ENCODE measurements at places on chromosomes 4 and X.

GRCh38 chr4:15381806-15382338 is 46.0 kb upstream of the C1QTNF7 start:
- DNase-seq = no peak

- DNase-seq = no peak
Measured at GRCh38 chrX:64758047-64758446, 218.2 kb downstream of the ZC4H2 start.

DNA sequence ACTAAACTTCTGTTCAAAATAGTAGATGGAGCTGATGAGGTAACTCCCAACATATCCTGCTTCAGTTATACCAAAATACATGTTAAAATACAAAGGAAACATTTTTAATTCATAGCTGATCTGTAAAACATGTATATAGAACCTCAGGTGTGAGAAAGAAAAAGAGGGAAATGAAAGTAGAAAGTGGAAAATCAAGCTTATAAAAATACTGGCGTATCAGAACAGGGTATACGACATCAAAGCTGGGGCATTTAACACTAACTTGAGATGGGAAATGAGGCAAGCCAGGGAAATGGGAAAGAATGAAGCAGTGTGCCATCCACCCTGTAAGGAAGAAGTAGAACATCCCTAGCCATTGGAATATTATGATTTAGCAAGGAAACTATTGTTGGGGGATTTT is 767.5 kb downstream of the DMD start:
- no peak for DNase-seq

DNA sequence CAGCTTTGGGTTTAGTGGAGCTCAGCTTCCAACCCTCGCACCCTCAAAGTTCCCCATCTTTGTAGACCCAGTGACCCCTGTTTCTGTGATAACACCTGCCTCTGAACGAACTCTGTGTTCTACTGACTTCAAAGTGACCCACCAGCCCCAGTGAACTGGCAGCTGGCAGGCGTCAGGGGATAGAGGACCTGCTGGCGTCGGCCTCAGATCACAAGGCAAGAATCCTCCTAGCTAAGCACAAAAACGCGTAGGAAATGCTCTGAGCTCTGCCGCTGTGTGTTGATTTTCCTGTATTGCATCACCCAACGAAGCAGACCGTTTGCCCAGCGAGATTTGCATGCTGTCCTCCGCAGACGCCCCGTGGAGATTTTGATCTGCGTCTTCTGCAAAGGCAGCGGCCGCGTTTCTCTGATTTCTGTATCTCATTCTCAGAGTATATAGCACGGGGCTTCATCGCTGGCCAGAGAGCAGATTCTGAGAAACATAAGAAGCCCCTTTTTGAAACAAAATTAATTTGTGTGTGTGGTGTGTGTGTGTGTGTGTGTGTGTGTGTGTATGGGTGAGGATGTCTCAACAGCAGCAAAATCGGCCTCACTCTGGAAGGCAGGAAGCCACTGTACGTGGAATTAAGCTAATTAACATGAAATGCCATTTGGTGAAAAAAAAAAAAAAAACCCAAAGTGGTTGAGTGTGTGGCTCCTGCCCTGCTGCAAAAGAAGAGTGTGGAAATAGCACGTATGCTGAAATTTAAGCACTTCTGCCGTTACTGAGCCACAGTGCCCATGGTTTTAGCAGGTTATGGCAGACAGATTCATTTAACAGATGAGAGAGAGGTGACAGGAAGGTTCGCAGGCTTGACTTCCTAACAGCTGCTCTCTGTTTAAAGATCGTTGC is 29.2 kb upstream of the ASMTL start:
- no peak for DNase-seq

DNA sequence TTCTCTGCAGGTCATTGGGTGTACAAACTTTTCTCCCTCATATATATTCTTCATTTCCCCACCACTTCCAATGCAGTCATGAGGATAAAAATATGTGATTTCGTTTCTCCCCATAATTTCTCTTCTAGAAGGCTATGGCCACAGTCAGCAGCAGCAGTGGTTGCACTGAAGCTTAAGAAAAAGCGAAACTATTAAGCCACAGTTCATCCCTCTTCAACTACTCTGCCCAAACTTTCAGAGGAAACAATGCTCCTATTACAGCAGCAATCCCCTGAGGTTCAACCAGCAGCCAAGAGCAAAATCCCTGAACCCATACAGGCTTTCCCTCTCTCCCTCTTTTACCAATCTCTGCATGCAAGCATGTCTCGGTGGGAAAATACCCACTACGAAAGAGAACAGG is 298.6 kb downstream of the DHX15 start:
- no peak for DNase-seq

DNA sequence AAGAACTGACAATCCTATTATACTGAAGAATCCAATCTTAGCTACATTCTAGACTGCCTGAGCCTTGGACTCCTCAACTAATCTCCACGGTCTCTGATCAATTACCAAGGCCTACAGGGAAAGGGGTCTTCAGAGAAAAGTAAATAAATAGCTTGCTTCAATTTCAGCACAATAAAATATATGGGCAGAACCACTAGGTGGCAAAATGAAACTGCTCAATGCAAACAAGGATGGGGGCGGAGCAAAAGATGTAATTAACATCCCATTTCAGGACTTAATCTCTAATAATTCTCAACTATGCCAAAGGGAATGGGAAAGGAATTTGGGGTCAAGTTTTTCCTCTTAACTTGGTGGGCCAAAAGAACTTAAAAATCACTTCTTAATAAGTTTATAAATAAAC is 78.4 kb upstream of the MAP3K15 start:
- DNase-seq = no peak

GRCh38 chr4:6495736-6496135 is 23.3 kb upstream of the PPP2R2C start:
- no peak for DNase-seq

DNA sequence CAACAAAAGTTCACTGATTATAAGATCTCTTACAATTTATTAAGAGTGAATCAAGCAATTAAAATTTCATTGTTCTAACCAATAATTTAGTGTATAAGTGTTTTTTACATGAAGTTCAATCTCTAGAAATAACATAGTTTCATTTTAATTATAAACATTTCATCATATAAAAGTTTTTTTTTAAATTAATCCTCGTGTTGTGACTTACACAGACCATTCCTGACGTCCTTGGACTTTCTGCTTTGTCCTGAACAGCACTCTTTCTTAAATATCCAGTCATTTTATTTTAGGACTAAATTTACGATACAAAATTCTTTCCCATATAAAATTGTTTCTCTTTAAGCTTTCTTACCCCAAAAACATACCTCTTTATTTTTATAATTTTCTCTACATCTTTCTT is 841.7 kb upstream of the POU3F4 start:
- no peak for DNase-seq

- DNase-seq = no peak
Measured at GRCh38 chr4:128291096-128291495, 3.5 kb upstream of the PGRMC2 start.

Measured in bone marrow (tissue), 2 donors.